ENCODE measurements at places on chromosomes 6 and 20.

DNA sequence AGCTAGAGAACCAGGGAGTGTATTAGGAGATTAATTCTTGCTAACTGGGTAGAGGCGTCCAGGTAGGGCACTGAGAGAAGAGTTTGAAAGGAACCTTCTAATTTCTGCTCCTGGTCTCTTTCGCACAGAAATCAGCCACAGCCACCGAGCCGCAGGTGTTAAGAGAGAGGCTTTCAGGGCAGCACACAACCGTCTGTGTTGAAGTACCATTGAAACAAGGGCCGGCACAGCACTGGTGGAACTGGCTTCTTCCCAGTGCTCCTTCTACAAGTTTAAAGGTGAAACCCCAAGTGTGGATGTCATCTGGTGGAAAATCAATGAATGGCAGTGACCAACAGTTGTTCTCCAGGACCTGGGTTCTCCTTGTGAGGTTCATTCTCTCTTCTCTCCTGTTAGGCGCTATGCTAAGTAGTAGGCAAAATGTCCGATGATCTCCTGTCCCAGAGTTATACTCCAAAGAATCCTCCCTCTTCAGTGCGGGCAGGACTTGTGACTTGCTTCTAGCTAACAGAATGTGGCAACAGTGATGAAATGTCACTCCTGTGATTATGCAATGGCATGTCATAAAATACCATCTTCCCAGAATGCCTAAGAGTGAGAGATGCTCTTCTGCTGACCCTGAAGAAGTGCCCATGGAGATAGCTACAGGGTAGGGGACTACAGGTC lies 15.0 kb upstream of the RIN2 start:
- no peak for DNase-seq

DNA sequence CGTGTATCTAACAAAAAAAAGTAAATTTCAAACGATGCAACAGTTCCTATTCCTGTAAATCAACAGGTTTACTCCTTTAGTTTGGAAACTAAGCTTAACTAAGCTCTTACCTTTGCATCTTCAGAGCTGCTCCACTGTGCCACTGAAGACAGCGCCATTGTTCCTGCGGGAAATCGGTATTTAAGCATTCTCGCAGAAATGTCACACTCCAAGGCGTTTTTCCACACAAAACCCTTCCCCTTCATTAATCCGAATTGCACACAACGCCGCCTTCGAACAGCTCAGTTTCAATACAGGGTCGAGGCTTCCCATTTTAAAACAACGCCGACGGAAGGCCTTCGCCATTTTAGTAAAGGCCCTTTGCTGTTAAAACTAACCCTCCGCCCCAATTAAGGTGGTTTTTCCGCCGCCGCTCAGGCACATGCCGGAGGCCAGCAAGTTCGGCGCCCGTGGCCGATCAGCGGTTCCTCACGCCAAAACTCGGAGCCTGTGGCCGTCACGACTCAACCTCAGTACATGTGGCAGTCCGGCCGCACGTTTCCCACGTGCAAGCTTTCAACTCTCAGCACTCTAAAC lies 35.4 kb upstream of the SYNCRIP start:
- DNase-seq = peak; percentile 29

DNA sequence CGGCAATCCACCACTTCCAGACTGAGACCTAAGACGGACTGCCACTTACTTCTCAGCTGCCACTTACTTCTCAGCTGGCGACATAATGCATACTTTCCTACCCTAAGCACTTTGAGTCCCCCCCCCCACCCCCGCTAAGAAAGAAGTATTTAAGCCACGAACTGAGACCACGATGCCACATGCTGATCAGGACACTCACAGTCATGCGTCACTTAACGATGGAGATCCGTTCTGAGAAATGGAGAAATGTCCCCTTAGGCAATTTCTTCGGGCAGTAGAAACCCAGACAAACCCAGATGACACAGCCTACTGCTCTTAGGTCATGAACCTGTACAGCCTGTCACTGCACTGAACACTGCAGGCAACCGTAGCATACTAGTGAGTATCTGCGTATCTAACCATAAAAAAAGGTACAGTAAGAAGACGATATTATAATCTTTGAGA lies 690 bp downstream of the IFNGR1 start:
- peak; percentile 80 for DNase-seq

- no peak for DNase-seq
These were observed 66.0 kb downstream of the BLOC1S5 start for GRCh38 chr6:7998103-7998725.

DNA sequence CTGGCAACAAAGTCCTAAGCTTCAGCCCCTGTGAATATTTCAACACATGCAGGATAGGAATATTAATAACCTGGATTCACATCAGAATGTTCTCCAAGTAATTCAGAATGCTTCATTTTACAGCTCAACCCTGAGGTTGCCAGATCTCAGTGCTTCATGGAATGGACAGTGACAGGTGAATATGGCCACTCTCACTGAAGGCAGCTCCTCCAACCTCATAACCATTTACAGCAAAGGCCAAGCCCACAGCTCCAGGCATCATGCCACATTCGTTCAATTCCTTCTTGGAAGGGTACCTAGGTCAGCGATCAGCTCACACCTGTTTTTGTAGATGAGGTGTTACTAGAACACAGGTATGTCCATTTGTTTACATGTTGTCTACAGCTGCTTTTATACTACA lies 17.1 kb downstream of the CLIC5 start:
- DNase-seq = peak; percentile 3

DNA sequence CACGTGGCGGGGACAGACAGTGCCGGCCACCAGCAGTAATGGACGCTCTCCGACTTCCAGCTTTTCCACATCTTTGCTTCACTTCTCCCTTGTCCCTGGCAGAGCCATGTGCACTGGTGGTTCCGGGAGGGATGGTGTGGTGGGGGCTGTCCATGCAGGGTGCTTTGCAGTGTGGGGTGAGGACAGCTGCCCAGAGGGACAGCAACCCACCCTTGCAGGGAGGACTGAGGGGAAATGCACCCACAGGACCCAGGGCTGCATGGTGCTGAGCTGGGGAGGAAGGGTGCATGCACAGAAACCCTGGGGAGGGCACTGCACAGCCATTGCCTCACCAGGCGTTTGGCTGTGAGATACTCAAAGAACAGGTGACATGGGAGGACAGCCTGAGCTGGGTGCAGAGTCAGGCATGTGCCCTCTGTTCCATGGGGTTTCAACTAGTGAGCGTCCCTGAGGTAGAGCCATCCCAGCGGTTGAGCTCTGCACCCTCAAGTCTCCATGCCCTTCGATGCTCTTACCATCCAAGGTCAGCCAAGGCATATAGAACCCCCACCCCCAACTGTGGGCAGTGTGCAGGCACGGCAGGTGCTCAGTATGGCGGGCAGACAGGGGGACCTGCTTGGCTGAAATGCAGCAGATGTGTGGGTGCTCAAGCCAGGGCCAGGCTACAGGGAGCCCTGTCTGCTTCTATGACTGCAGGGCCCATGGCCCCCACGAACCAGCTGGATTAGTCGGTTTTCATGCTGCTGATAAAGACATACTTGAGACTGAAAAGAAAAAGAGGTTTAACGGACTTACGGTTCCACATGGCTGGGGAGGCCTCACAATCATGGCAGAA lies 239.7 kb downstream of the TTLL2 start:
- DNase-seq = no peak

GRCh38 chr6:5334341-5334740 lies 73.0 kb downstream of the FARS2 start:
- DNase-seq = no peak

DNA sequence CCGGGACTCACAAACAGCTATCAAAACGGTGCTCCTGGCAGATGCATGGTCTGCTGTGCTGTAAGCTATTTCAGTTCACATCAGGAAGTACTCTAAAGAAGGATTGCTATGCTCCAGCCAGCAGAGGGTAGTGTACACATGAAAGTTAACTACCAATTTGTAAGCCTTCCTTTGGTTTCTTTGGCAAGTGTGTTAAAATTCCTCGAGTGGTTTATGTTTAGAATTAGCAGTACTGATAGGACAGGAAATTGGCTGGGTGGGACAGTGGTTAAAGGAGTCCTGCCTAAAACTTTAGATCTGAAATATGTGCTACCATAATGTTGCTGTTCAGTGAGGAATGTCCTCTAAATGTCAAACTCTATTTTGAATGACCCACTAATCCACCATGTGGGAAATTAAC lies 47.4 kb downstream of the TRMT11 start:
- peak; percentile 74 for DNase-seq

GRCh38 chr20:32702706-32703425 lies 29.1 kb upstream of the C20orf203 start:
- DNase-seq = no peak

All from kidney tubule cell (primary cell).